ENCODE measurements at places on chromosomes 16 and 17.

- DNase-seq, result no peak
These were observed 73.3 kb downstream of the N4BP1 start for GRCh38 chr16:48536614-48537200.

GRCh38 chr16:72637306-72637705, 410.6 kb downstream of the ZFHX3 start:
- DNase-seq, result no peak

GRCh38 chr16:46803373-46803772, 27.6 kb downstream of the C16orf87 start:
- DNase-seq, result no peak

DNA sequence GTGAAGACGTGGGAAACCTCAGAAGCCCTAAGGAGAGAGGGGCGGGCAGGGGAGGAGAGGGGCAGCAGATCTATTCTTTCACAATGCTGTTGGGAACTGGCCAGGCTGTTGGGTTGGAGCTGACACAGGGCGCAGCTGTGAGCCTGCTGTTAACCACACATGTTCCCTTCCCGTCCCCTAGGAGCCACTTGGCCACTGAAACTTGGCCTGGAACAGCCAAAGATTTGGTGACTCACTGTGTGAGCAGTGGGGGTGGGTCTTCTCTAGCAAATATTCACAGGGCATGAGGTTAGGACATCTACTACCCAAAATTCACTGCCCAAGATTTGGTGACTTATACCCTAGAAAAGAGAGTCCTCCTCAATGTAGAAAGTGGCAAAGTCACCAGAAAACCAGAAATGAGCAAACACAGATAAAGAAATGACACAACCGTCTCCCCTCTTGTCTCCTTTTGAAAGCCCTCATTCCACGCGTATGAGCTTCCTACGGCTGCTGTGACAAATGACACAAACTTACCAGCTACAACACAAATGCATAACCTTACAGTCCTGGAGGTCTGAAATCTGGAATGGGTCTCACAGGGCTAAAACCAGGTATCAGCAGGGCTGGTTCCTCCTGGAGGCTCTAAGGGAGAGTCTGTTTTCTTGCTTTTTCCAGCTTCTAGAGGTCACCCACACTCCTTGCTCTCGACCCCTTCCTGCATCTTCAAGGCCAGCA, 6.3 kb downstream of the TBC1D16 start:
- no peak for DNase-seq

DNA sequence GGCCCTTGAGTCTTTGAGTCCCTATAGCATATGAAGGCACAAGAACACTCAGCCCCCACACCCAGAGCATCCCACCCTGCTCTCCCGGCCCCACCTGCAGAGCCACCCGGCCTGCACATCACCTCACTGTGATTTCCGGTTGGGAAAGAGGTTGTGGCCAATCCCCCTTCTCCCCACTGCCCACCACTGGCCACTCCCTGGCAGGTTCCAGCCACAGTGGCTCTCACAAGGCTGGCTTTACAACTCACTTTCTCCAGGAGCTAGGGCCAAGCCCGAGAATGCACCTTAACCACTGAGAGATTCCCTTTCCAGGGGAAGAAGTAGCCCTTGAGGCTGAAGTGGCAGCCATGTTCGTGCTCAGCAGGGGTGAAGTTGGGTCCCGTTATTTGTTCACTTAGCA, 123.9 kb downstream of the C16orf78 start:
- no peak for DNase-seq

DNA sequence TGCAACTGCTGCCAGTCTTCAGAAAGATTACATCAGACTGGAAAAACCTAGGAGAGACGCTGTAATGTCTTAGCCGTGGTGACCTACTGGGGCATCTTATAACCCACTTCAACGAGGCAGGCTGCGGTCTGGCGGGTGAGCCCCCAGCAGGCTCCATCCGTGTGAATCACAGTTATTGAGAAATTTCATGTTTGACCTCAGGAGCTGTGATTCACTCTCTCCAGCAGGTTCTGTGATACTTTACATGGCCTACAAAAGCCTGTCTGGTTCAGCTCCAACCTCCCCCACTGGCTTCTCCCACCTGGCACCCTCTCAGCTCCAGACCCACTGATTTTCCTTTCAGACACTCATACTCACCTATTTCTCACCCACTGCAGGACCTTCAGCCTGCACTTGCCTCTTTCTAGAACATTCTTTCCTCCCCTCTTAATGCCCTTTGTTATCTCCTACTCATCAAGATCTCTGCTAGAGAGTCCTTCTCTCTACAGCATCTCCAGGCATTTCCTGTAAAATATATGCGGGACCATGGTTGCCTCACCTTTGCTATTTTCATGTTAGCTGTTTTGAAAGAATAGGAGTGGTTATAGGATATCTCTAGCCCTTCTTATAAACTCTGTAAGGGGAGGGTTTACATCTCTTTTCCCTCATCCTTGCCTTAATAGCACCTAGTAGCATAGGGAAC, 227.9 kb downstream of the MAF start:
- no peak for DNase-seq

DNA sequence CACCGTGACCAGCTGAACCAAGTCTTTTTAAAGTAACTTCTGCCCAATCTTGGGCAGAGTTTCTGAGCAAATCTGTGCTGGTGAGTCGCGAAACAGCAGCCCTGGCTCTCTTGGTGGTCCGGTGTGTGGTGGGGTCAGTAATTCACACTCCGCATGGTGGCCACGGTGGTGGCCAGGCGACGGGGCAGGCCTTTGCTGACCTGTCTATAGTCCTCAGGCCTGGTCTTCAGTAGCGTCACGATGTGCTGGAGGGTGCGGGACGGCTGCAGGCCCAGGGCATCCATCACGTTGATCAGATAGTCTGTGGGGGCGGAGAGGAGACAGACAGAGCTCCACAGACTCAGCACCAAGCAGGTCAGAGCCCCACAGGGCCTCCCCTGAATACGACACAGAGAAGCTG, 64.2 kb downstream of the COG7 start:
- DNase-seq, result no peak

GRCh38 chr16:75938818-75939217, 212.5 kb upstream of the CPHXL start:
- no peak for DNase-seq

- no peak for DNase-seq
These were observed 2.0 kb downstream of the ZDHHC1 start for GRCh38 chr16:67413978-67414911.

All from NCI-H345 (cell line).